ENCODE measurements at places on chromosomes 16 and 17.

DNA sequence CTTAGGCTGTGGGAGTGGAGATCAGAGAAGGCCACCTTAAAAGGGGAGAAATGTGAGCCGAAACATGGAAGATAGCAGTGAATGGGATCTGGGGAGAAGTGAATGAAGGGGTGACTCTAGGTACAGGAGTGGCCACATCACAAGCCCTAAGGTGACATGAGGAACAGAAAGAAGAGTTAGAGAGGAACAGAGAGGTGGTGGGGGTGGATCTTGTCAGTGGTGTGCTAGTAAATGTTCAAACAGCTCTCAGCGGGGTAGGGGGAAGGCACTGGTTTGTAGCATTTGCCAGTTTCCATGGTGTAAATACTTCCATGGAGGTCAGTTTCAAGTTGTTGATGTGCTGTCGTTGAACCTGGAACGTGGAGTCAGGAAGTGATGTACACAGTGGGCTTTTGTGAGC lies 90.8 kb downstream of the SDR42E1 start:
- DNase-seq = no peak

GRCh38 chr17:55265311-55266021 lies 706 bp downstream of the HLF start:
- no peak for DNase-seq

GRCh38 chr17:5718726-5719125 lies 134.4 kb upstream of the NLRP1 start:
- DNase-seq = no peak

- no peak for DNase-seq
Observed at GRCh38 chr16:76729525-76729924, 452.3 kb downstream of the CNTNAP4 start.

GRCh38 chr17:77828749-77829539 lies 129.6 kb upstream of the TNRC6C start:
- DNase-seq = no peak

DNA sequence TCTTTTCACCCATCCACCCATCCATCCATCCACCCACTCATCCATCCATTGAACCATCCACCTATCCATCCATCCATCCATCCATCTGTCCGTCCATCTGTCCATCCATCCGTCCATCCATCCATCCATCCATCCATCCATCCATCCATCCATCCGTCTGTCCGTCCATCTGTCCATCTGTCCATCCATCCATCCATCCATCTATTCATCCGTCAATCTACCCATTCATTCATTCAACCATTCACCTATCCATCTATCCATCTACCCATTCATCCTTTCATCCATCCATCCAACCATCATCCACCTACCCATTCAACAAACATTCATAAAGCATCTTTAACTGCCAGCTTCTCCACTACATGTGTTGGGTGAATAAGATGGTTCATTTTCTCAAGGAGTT lies 28.9 kb downstream of the GP2 start:
- no peak for DNase-seq

DNA sequence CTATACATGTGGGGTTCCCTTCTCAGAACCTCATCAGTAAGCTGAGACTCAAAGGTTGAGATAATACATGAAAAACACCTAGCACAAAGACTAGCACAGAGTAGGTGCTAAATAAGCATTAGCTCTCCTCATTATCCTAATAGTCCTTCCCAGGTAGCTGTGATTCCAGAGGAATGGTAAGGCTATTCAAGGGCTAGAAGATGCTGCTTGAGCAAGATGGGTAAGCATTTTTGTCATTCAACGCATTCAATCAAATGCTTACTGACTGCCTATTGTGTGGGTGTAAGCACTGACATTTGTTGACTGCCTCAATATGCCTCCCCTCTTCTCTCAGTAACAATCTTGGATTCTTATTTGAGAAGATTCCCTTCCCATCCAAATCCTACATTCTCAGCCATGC lies 4.0 kb downstream of the SUPT4H1 start:
- no peak for DNase-seq

DNA sequence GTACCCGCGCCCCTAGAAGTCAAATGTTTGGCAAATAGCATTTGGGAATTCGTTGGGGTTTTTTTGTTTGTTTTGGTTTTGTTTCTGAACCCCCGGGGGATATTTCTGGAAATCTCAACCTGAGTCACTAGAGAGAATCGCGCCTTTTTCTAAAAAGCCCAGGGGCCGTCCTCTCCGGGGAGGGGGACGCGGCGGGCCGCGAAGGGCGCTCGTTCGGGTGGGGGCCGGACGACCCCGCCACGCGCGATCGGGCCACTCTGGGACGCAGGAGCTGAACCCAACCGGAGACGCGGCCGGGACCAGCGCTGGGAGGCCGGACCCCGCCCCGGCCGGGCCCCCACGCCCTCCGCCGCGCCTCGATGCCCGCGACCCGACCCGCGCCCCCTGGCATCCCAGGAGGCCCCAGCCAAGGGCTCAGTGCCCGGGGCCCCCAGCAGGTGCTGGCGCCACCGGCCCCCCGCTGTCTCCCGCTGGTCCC lies 302 bp downstream of the LITAF start:
- no peak for DNase-seq

DNA sequence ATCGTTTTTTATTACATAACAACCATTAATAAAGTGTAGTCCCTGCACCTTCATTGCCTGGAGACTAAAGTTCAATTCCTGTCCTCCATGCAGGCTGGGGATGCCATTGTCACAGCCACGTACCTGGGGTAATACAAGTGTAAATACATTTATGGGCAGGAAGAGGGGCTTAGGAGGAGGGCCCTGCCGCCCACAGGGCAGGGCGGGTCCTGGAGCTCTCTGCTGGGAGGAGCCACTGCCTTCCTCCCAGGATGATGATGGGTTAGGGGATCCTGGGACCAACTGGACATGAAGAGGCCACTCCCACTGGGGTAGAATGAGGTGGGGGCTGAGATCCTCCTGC lies 44.1 kb upstream of the SLC38A10 start:
- DNase-seq = no peak

DNA sequence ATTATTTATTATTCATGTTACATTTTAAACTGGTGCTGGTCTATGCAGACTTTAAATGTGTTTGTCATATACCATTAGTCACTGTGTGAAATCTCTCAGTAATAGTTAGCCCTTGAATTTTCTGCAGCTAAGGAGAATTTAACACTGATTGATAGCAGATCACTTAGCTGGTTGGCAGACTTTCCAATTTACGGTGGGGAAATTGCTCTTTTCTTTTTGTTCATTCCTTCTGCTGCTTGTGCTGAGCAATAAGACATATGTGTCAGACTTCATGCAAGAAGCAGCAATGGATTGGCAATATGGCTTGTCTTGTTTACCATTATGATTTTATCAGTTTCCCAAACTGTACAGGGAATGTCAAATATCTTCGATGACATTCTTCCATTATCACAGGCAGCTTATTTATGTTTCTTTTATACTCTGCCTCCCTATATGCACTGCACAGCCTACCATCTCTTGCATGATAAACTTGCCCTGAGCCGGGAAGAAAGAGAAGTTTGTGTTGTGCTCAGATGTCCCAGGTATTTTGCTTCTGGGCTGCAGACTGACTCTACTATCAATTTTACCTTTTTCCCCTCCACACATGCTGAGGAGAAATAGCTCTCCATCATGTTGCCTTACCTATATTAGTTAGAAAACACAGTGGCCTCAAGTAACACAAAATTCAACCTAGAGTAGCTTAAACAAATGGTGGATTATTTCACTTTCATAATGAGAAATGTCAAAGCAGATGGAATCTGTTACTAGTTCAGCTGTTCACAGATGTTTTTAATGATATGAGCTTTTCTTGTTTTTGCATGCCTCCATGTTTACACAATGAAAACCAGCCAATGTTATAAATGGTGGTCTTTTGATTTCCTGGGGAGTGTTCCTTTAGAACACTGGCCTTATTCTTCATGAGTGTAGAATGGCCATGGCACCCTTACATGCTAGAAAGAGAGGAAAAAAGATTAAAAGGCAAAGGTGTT lies 968.1 kb upstream of the GOT2 start:
- DNase-seq = no peak

GRCh38 chr17:75647061-75647460 lies 13.8 kb downstream of the SMIM5 start:
- peak; percentile 75 for DNase-seq

- no peak for DNase-seq
Observed at GRCh38 chr16:86325895-86326294, 184.4 kb upstream of the FOXF1 start.

- no peak for DNase-seq
Observed at GRCh38 chr16:88066680-88067529, 115.7 kb downstream of the BANP start.

DNA sequence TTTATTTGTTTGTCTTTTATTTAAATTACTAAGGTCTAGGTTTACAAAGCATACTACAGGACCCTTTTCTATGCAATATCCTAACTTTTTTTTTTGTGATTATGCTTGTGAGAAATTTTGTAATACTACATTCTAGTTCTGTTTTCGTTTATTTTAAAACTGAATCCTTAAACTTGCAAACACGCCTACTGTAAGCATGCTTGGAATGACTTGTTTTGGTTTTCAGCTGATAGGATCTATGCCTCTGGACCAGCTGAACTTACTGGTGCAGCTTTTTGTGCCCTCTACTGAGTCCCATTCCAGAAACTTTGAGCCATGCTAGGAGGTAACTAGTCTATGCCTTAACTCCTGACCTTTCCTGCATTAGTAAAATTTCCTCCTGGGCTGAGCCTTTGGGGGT lies 6.0 kb downstream of the PDP2 start:
- no peak for DNase-seq

GRCh38 chr17:73255671-73256181 lies 6.0 kb downstream of the CPSF4L start:
- peak; percentile 60 for DNase-seq

GRCh38 chr16:7746941-7747340 lies 414.3 kb downstream of the RBFOX1 start:
- DNase-seq = no peak

DNA sequence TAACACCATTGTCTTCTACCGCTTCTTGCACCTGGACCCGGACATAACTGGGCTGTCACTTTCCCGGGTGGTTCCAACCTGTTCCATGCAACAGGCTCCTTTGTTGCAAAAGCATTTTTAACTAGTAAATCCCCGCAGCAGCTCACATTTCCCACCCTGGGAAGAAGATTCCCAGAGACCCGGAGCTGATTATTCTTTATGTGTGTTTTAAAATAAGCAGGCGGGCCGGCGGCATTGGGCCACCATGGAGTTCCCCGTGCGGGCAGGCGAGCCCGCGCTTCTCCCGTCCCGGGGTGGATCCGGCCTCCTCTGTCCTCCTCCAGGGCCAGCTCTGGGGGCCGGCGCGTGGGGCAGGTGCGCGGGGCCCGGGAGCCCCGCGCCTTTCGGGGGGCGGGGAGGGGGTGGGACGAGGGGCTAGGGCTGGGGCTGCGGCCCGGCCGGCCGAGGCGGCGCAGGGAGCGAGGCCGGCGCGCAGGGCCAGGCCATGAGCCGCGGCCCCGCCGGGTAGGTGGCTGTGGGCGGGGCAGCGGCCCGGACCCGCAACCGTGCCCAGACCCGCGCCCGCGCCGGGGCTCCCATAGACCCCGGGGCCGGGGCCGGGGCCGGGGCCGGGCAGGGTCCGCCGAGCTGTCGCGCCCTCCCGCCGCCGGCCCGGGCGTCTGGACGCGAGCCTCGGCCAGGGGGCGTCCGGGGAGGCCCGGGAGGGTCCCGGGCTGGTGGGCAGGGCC lies 1.7 kb downstream of the CRAMP1 start:
- no peak for DNase-seq

- peak; percentile 45 for DNase-seq
Observed at GRCh38 chr17:7626307-7626706, 1.3 kb downstream of the SAT2 start.

DNA sequence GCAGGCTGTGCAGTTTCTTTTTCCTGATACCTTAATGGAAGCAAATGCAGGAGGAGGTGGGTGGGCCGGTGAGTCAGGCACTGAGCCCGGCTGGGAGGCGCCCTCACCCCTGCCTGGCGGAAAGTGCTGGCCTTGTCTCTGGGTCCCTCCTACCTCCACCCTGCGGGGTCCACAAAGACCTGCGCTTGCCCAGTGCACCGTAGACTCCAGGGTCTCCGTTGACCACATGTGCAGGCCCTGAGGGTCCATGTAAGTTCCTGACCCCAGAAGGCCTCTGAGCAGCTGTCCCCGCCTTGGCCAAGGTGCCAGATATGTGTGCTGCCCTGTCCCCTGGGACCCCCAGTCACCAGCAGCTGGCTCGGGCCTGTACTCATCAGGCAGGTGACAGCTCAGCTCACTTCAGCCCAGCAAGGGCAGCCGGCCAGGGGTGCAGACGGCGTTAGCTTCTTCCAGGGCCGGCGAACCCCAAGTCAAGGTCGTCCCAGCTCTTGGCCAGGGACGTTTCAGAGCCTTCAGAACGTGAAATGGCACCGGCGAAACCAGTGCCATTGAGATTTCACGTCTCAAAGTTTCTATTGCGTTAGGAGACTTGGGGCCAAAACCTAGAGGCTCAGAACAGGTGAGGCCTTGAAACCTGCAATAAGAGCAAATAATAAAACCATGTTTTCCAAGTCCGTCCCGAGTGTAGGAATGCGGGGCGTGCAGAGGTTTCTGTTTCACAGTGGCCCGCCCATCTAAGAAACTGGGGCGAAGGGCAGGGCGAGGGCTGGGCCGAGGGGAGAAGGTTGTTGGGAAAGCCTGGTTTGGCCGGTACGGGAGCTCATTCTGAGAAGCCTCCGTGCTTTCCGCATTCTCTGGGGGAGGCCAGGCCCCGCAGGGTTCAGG lies 12.1 kb downstream of the METRNL start:
- DNase-seq = no peak

GRCh38 chr17:66405836-66406677 lies 103.6 kb downstream of the PRKCA start:
- DNase-seq = no peak

DNA sequence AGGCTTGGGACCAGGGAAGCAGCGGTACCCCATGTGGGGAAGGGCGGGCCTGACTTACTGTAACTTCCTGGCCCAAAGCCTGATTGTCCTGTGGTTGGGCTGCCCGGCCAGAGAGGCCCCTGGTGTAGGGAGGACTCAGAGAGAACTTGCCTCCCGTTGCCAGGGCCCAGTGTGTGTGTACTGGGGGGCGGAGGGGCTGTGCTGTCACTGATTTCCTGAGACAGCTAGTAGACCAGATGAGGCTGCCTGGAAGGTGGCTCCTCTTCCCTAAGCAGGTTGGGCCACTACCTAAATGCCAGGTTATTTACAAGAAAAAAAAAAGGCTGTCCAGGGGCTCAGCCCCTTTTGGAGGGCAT lies 16.7 kb downstream of the SOCS3 start:
- no peak for DNase-seq

- DNase-seq = no peak
Observed at GRCh38 chr16:86077243-86077940, 178.4 kb downstream of the IRF8 start.

GRCh38 chr17:6867849-6868248 lies 36.3 kb upstream of the TEKT1 start:
- no peak for DNase-seq
